ENCODE measurements at places on chromosomes 1 and 21.

GRCh38 chr1:77333501-77333900 is 51.7 kb downstream of the AK5 start:
- no peak for DNase-seq

GRCh38 chr1:17706445-17706844 is 48.7 kb upstream of the ACTL8 start:
- no peak for DNase-seq

GRCh38 chr1:231322880-231323530 is 14.6 kb downstream of the EXOC8 start:
- no peak for DNase-seq

DNA sequence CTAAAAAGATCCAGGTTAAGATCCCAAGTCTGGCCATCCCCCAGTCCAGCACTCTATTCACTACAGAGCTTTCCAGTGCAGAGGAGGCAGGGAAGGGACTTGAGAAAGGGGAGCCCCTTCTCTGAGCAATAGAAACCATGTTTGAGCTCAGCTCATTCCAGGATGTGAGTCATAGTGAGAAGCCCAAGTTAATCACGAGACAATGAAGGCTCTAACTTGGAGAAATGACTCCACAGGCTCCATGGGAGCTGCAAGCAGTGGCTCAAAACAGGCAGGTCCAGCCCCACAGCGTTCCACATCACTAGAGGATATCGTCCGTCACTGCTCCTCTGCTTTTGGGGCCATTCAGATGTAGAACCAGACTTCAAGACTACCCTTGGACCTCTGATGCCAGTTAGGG is 59.1 kb downstream of the CAMK2N1 start:
- DNase-seq = no peak

DNA sequence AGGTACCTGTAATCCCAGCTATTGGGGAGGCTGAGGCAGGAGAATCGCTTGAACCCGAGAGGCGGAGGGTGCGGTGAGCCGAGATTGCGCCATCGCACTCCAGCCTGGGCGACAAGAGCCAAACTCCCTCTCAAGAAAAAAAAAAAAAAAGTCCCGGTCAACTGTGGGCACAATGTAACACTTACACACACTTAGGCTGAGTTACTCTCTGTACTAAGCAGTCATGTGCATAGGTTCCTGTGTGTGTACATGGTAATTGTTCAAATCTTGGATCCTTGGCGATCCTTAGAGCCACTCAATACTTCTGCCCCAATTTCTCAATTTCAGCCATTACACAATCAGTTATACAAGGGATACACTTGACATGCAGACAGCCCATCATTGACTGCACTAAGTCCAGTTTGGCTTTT is 11.6 kb downstream of the SDCCAG8 start:
- no peak for DNase-seq

- no peak for DNase-seq
Measured at GRCh38 chr1:32798191-32798590, 19.0 kb downstream of the YARS1 start.

DNA sequence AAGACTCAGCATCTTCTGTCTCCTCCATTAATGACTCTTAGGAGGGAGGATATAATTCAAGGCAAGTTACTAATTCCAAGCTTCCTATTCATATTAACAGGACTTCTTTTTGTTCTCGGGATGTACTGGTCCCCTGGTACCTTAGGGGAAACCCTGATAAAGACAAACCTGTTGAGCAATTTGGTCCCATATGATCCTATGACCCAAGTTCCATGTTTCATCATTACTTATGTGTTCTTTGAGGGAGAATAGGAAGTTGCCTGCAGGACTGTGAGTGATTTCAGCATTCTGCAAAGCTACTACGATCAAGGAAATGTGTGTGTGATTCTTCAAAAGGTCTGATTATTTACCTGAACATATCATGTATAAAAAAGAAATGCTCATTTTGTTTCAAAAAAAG is 5.8 kb upstream of the FMO3 start:
- DNase-seq = no peak

DNA sequence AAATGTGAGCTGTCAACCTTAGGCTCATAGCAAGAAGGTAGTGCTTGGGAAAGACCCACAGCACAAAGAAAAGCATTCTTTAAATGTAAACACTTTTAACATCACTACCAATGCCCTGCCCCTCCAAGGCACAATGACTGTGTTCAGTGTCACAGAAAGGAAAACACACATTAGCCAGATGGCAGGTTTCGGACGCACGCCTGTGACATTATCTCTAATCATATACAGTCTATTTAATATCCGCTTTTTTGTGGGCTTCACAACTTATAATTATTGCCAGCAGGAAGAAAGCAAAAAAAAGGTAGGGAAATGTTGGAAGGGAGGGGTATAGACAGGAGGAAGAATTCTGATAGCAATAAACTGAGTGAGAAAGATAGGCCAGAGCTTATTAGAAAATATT is 112.4 kb upstream of the BEND5 start:
- DNase-seq = no peak

- DNase-seq = no peak
Measured at GRCh38 chr1:200625381-200625824, 4.9 kb upstream of the KIF14 start.

- no peak for DNase-seq
Measured at GRCh38 chr1:56526571-56527174, 52.7 kb downstream of the PLPP3 start.

GRCh38 chr21:41396558-41397075 is 29.4 kb upstream of the MX1 start:
- no peak for DNase-seq

GRCh38 chr1:115288591-115289198 is 49.4 kb downstream of the NGF start:
- no peak for DNase-seq

- DNase-seq = no peak
Measured at GRCh38 chr1:82263396-82263795, 462.7 kb downstream of the ADGRL2 start.

DNA sequence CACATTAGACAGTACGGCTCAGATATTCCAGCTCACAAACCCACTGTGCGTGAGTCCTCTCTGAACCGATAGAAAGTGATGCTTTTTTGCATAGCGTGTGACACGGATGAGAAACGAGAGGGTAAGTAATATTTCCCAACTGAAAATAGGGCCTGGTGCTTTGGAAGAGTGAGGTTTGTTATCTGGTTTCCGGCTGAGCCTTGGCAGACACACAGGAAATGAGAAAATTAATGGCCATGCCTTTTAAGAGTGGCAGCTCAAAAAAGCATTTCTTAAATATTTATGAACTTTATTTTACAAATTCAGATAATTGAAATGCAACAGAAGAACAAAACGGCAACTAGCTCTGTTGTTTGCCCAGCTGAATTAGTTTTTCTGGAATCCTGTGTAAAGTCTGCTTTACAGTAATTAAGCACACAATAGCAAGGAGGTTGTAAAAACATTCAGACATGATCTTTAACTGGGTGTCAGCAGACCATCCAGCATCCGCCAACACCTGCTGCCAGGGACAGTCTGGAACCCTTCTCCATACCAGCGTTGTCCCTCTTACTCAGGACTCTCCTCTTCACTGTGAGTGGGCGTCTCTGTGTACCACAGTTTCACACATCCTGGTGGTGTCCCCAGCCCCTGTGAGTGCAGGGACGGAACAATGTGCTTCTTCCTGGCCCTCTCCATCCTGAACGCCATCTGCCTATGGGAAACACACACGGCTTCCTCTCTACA is 155.4 kb downstream of the PGBD5 start:
- no peak for DNase-seq

- no peak for DNase-seq
Measured at GRCh38 chr1:101064697-101065096, 39.1 kb upstream of the DPH5 start.

GRCh38 chr1:80053613-80054012 is 1047.1 kb upstream of the ADGRL4 start:
- no peak for DNase-seq

GRCh38 chr1:19113697-19114092 is 96.4 kb downstream of the UBR4 start:
- no peak for DNase-seq

- no peak for DNase-seq
Measured at GRCh38 chr21:34881839-34882371, 167.2 kb downstream of the RUNX1 start.

DNA sequence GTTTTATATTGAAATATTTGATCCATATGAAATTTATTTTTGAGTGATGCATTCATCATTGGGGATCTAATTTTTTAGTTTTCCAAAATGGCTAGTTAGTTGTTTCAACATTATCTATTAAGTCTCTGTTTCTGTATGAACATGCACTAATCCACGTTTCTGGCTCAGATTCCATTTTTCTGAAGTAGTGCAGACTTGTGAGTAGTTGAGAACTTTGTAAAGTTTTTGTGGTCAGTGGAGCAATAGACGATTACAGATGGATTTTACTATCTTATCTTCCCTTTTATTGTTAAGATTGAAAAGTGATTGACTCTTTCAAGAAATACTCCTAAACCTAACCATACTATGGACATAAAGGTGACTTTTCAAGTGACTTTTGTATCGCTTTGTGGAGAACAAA is 16.7 kb downstream of the SOAT1 start:
- no peak for DNase-seq

DNA sequence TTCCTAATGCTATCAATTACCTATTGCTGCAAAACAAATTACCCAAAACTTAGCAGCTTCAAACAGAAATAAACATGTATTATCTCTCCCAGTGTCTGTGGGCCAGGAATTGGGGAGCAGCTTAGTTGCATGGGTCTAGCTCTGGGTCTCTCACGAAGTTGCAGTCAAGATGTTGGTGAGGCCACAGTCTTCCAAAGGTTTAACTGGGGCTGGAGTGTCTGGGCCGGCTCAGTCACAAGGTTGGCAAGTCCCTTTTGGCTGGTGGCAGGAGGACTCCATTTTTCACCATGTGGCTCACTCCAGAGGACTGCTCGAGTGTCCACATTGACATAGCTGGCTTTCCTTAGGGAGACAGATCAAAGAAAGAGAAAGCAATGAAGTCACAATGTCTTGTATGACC is 5.0 kb upstream of the LRP8 start:
- no peak for DNase-seq

DNA sequence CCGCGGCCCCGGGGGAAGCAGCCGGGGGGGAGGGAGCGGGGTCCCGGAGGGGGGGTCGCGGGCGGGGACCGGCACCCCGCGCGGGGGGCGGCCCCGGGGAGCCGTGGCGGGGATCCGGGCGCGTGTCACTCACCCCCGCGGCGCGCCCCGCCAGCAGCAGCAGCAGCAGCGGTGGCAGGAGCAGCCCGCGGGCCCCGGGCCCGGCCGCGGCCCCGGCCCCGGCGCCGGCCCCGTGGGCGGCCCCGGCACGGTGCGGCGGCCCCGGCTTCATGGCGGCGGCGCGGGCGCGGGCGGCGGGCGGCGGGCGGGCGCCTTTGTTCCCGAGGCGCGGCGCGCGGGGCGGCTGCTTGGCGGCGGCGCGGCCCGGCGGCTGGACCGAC is 252 bp downstream of the SDC3 start:
- DNase-seq = no peak

DNA sequence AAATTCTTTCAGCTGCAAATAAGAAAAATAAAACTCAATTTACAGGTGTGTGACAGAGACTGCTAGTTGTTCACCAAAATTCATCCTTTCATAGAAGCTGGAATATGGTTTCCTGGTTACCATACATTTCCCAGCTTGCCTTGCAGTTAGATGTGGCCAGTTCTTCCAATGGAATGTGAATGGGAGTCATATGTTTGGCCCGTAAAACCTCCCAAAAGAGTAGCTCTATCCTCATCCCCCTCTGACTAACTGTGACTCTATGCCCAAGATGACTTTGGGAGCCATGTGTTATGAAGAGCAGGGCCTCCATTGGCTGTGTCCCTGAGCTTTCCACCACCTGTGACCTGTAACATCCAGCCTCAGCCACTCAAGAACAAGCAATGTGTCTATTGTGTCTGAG is 90.6 kb upstream of the NGF start:
- no peak for DNase-seq

DNA sequence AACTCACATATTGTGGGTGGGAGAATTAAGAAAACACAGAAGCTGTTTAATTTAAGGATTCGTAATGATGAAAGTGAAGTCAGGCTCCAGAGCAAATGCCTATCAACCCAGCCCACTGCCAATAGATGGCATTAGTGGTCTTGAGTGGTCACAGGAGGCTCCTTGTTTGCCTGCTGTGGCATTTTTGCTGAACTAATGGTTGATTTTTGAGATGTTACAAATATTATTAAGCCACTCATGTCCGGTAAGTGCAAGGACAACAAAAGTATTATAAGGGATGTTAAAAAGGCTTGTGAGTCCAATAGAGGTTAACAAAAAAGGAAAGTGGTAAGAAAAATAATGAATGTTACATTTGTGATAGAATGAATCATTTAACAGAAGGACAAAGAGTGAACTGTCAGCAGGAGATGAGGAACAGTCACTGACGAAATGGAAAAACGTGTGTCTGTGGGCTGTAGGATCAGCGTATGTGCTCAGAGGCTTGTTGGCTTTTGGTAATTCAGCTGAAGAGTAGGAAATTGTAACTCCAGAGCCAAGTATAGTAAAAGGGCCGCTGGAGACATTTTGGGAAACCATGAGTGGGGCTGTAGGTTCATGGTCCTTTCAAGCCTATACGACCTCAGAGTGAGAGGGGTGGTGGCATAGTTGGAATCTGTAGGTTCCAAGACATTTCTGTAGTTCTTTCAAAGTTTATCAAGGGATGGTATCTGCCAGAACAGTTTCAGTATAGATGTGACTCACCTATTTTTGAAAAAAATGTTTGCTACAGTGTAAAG is 11.2 kb downstream of the SFT2D2 start:
- no peak for DNase-seq

- DNase-seq = no peak
Measured at GRCh38 chr1:181036107-181036836, 2.5 kb downstream of the MR1 start.

- peak; percentile 49 for DNase-seq
Measured at GRCh38 chr1:47436304-47436978, 1.4 kb upstream of the FOXD2 start.

- no peak for DNase-seq
Measured at GRCh38 chr1:95073446-95073845, 695 bp upstream of the ALG14 start.

DNA sequence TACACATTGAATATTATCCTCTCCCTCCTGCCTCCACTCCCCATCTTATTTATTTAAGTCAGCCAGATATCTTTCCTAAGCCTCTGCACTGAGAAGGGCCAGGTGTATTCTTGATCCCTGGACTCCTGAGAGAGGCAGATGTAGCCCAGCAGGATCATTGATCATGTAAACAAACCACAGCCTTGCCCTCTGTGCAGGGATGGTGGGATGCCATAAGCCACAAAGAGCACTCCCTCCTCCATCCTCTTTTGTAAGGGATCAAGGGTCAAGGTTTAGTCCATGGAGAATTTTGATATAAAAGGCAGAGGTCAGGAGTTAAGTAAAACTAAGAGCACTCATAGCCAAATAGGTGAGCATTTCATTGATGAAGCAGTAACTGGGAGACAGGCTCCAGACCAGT is 17.3 kb downstream of the PHGDH start:
- no peak for DNase-seq

Measured in stimulated activated CD8-positive, alpha-beta memory T cell treated with anti-CD3 and anti-CD28 coated beads, Interleukin-4, amount 100 ng/mL, for 4 hours (primary cell).